ENCODE measurements at places on chromosomes 12 and 14. TPM values are rescaled to one million over a fixed set of nuclear protein-coding genes. Genes with fewer than 3 reads are reported as not detected.

- DNase-seq, result peak; percentile 86
- H3K36me3 ChIP-seq, result peaks cover 4% of the 10 kb centered on the region
- H3K27ac ChIP-seq, result peak overlapping the region; percentile 99
- H3K4me3 ChIP-seq, result peak overlapping the region; percentile 88
- H3K4me1 ChIP-seq, result peaks cover 93% of the 10 kb centered on the region
- H3K27me3 ChIP-seq, result no peaks in the 10 kb centered on the region
Measured at GRCh38 chr12:111434680-111435338, 29.1 kb downstream of the SH2B3 start.

DNA sequence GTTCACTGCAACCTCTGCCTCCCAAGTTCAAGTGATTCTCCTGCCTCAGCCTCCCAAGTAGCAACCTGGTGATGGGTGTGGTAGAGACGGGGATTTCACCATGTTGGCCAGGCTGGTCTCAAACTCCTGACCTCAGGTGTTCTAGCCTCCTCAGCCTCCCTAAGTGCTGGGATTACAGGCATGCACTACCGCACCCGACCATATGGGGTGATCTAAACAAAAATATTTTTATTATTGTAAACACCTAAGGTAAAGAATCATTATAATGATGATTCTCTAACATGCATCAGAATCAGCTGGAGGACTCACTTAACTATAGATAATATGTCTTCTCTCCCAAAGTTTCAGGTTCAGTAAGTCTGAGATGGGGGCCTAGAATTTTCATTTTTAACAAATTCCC, 96.2 kb upstream of the ALG10 start:
- no peak for DNase-seq
- no peaks in the 10 kb centered on the region for H3K4me1 ChIP-seq
- H3K36me3 ChIP-seq, result no peaks in the 10 kb centered on the region

GRCh38 chr14:104049576-104050240, 35.8 kb upstream of the ASPG start:
- H3K27me3 ChIP-seq, result peaks cover 28% of the 10 kb centered on the region
- H3K36me3 ChIP-seq, result no peaks in the 10 kb centered on the region
- H3K4me1 ChIP-seq, result no peaks in the 10 kb centered on the region
- H3K4me3 ChIP-seq, result no peak overlapping the region
- DNase-seq, result no peak

DNA sequence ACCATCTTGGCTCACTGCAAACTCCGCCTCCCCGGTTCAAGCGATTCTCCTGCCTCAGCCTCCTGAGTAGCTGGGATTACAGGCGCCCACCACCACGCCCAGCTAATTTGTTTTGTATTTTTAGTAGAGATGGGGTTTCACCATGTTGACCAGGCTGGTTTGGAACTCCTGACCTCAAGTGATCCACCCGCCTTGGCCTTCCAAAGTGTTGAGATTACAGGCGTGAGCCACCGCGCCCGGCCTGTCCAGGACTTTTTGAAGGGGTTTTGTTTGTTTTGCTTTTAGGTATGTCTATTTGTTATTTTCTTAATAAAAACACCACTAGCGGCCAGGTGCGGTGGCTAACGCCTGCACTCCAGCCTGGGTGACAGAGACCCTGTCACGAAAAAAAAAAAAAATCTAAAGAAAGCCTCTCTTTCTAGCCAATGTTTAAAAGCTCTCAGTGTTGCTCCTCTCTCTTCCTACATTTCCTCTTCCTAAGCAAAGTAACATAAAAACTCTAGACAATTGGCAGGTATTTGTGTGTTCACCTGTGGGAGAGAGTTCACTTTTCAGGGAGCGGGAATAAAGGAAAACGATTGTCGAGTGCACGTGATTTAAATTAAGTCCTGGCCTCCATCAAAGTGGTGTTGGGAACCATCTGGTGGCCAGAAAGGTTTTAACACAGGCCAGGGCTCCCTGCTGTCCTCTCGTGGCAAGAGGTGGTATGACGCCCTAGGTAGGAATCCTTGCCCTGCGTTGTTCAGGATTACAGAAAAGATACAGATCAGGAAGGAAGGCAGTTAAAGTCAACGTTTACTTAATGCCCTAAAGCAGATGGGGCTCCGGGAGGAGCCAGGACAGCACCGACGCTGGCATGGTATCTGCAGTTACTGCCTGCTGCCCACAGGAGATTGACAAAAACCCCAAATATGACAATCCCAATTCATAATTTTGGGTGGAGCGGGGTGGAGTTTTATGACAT, 36.2 kb upstream of the ATP23 start:
- peak overlapping the region; percentile 61 for H3K4me3 ChIP-seq
- peaks cover 4% of the 10 kb centered on the region for H3K27me3 ChIP-seq
- H3K36me3 ChIP-seq, result no peaks in the 10 kb centered on the region

DNA sequence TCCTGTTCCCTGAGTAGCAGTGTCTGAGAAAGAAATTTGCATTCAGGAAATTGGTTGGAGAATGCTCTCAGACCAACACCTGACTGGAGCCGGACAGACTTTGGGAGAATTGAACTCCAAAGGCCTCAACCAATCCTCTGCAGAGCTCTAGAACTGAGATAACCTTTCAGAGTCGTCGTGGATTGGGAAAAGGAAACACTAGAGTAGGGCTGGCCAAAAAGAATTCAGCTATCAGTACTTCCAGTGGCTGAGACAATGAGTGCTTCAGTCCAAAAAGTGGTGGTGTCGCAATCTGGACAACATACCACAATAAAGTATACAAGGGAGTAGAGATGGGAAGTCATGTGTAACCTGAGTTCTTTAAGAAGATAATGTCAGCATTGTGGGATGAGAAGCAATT, 377.1 kb downstream of the SLC16A7 start:
- no peaks in the 10 kb centered on the region for H3K4me1 ChIP-seq
- H3K27ac ChIP-seq, result no peak overlapping the region
- no peaks in the 10 kb centered on the region for H3K36me3 ChIP-seq
- DNase-seq, result no peak

GRCh38 chr12:90064852-90065801, 356.5 kb upstream of the ATP2B1 start:
- H3K27ac ChIP-seq, result no peak overlapping the region
- no peaks in the 10 kb centered on the region for H3K27me3 ChIP-seq
- no peaks in the 10 kb centered on the region for H3K36me3 ChIP-seq
- no peak overlapping the region for H3K4me3 ChIP-seq
- no peak for DNase-seq
- no peaks in the 10 kb centered on the region for H3K4me1 ChIP-seq

Gene ACSM4
- total RNA-seq, result not detected

Data from naive thymus-derived CD8-positive, alpha-beta T cell (primary cell).